Activated T-helper 2 cell treated with anti-CD3 and anti-CD28 coated beads, Interferon-gamma antibody, Interleukin-2, Interleukin-4, amounts not matched to agents 10 μg/mL and 5 μg/mL and 100 μg/mL, durations not matched to agents 14 hours and 24 hours and 36 hours (primary cell): ENCODE measurements at places on chromosomes 3 and 15. TPM values are rescaled to one million over a fixed set of nuclear protein-coding genes. Genes with fewer than 3 reads are reported as not detected.

GRCh38 chr15:48470096-48470495 lies 138.9 kb downstream of the DUT start:
- DNase-seq = no peak

Gene PLCB2
- 96.3 and 98.9 TPM in 2 replicates for total RNA-seq

DNA sequence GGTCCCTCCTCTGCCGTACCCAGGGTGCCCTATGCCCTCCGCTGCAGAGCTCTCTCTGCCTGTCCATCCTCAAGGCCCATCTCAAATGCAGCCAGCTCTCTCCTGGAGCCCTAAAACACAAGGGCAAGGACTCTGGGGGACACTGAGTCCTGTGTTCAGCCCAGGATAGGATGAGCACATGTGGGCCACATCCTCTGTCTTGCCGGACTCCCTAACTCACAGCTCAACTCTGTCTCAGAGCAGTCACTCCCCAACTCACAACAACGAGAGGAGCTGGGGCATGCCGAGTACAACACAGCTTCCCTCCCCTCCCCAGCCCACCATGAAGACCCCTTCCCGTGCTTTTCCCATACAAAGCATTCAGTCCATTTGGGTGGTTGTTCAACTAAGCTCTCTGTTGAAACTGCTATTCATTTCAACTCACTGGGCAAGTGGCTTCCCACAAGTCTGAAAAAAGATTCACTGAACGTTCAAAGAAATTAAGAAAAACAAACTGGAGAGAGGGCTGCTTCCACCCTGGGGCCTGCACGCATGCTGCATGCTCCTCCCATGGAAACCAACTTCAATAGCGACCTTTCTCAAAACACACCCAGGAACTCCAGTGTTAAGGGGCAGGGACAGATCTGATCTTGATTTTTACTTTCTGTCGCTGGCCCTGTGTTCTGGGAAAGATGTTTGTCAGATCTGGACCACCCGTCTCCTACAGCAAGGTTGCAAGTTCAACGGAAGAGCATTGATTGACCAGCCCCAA lies 124.3 kb upstream of the IGF1R start:
- DNase-seq = no peak

DNA sequence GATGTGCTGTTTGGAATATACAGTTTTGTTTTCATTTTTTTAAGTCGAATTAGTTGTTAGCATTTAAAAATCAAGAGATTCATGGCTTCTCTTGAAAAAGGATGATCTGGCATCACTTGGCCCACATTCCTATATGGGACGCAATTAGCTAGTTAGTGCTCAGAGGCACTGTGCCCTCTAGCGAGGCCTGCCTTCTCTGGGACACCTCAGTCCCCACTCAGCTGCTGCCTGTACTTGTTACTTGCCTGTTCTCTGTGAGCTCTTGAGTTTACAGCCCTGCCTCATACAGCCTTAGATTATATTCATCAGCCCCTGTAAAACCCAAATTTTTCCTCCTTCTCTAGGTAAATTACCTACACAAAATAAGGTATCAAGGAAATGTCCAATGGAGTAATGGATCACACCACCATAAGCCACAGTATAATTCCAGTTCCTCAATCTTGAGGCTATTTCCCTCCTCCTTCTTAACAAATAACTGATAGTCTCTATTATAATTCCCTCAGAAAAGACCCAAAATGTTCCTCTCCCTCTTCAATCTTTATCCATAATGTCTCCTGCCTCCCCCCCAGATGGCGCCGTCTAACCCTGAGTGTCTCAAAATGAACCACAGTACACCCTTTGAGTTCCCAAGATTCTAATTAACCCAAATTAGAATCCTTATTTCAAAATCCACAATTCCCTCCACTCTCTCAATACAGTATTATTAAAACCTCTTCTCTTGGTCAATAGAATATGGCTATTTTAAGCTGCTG lies 2.7 kb downstream of the ZMAT3 start:
- peak; percentile 19 for DNase-seq

DNA sequence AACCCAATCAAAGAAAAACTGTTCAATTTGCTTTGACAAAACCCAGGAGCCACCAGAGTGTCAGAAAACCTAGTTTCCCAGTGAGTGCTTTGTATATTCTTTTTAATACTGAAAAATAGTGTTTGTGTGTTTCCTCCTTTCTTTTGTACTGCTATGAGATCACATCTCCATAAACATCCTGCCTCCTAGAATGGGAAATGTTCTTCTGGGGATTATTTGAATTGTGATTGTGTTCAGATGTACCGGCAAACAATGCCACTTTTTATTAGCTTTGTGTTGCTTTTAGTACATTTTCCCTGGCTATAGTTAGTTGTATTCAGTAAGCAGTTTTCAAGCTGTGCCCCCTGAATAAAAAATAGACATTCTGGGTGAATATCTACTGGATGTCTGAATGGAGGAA lies 148.0 kb upstream of the NR2E3 start:
- DNase-seq = no peak

- no peak for DNase-seq
Observed at GRCh38 chr3:194245474-194245873, 105.7 kb downstream of the CPN2 start.

Gene MYO5C
- total RNA-seq = 0.32 and 0.64 TPM in 2 replicates

DNA sequence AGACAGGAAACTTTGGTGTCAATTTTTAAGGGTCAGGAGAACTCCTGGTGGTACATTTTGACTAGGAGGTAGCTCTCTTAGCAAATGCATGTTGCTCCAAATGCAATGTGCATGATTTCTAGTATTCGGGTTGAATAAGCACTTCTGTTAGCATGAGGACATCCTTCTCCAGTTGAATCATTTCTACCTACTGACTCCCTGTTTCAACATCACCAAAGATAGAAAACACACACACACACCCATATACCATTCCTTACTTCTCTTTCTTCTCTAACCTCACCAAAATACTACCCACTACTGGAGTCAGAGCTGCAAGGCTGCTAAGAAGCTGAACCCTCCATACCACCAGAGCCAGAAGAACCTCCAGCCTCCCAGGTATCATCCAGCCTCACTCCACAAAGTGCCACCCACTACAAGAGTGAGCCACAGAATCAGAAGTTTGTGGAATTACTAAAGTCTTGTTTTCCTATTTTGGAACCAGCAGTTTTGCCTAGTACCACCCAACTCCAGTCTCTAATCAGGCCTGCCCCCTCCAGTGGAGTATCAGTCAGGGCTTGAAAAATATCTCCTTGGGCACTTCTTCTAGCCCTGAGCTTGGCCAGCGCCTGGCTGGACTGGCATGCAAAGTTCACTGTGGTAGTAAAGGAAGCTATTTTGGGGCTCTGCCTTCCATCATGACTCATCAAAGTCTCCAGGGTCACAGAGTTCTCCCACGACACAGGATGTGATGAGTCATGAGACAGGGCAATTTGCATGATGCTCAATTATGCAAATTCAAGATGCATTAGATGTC lies 110.3 kb downstream of the CYP19A1 start:
- peak; percentile 33 for DNase-seq

Gene HCN4
- total RNA-seq = 0.02 TPM in 2 replicates

Gene INSYN1
- not detected in 2 replicates for total RNA-seq

DNA sequence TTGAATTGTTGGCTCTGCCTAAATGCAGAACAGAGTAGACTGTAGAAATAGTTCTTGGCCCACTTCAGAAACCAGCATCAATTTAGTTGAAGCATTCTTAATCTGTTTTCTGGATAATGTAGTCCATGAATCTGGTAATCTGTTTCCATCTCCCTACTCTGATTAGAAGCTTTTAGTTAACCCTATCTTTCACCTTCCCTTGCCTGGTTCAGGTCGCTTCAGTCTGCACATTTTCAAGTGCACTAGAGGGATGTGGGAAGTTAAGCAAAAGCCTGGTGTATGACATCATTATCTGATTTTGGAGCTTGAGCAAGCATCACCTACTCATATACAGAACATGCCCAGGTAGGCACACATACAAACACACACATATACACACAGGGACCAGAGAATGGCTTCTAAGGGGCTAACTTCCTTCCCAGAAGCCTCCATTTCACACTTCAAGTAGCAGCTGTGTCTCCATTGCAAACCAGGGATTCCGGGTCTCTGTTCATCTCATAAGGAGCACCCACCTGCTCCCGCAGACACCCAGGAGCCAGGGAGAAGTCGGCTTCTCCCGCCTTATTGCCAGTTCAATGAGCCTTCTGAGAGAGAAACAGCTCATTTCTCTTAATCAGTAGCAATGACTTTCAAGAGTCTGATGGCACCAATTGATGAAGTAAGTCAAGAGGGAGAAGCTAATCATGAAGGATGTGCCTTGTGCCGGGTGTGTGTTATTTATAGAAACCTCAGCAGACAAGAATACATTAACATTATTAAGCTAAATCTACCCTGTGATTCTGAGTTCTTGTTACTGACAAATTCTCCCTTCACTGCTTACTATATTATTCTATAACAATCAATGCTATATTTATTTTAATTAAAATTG lies 347.9 kb upstream of the STAC start:
- no peak for DNase-seq

- DNase-seq = no peak
Observed at GRCh38 chr15:45796433-45796832, 161.6 kb downstream of the SQOR start.

Gene KBTBD8
- 10.4 and 13.4 TPM in 2 replicates for total RNA-seq

DNA sequence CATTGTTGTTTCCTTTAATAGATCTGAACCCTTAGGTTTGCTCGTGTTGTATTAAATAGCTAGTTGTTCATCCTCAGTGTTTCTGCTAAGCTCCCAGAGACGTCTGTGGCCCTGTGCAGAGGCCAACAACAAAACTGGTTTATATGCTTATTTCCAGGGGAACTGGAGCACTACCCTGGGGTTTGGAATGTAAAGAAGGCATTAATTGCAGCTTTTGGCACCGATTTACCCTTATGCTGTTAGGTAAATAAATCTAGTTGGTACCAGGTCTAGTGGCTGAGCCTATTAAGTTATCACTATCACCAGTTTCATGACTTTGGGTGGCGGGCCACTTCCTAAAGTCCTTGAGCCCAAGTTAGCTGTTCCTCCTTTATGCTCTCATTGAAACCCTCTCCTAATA lies 12.0 kb downstream of the VPS8 start:
- no peak for DNase-seq

Gene CCDC80
- total RNA-seq = not detected in 2 replicates

GRCh38 chr3:100454677-100455076 lies 37.7 kb upstream of the TMEM45A start:
- no peak for DNase-seq

Gene P2RY13
- total RNA-seq = not detected in 2 replicates

- no peak for DNase-seq
Observed at GRCh38 chr3:187291512-187292132, at the start of gene MASP1. MASP1 (minus strand) TSS chr3:187291737; CDS start chr3:187291632, 105 bp downstream.

- no peak for DNase-seq
Observed at GRCh38 chr15:69557020-69557706, 104.5 kb downstream of the RPLP1 start.

Gene PCOLCE2
- total RNA-seq = not detected in 2 replicates

DNA sequence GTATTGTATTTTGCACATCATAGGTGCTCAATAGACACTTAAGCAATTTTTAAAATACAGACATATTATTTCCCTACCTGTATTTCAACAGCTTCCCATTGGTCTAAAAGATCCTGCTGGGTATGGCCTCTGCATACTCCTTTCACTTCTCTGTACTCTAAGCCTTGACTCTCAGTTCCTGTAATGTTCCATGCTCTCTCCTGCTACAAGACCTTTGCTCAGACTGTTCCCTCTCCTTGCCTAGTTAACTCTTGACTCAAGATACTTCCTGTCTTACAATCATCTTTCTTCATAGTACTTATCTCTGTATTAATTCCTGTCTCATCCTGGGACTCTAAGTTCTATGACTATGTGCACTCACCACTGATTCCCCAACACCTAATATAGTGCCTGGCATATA lies 1.7 kb downstream of the SCN11A start:
- no peak for DNase-seq

- DNase-seq = no peak
Observed at GRCh38 chr15:100592898-100593297, 9.1 kb downstream of the LINS1 start.

GRCh38 chr3:124923833-124924232 lies 10.7 kb downstream of the MUC13 start:
- no peak for DNase-seq

DNA sequence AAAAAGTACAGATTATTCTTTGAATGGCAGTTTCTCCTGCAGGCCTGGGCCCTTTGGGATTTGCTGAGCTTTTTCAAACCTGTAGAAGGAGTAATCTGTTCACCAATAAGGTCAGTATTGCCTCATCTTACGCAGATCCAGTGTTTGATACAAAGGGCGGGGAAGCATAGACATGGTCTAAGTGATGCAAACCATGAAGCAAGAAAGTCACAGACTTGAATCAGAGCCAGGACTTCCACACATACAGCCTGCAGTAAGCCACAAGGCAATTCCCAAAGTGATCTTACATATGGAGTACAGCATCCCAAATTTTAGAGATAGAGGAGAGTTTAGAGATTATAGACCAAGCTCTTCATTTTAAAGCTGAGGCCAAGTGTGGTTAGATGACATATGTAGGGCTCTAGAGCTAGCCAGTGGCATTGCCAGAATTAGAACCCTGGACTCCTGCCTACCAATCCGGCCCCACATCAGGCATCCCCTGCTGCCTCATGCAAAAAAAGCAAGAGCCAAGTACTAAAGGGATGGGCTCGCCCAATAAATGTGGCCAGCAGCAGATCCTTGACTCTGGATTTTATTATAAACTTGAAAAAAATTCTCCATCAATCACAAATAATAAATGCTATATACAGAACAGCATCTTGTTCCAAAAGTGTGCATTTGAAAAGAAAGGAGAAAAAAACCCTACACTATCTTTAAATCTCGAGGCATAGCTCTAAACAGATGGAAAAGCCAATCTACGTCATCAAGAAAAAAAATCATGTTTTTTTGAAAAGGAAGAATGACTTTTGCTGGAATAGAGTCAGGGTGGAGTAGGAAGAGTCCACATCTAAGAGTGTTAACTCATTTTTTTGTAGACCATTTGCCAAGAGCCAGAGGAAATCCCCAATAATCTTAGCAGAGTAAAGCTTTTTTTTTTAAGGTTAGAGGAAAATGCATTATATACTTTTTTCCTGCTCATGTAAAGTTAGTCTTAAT lies 24.0 kb downstream of the ABI3BP start:
- no peak for DNase-seq

Gene CCR3
- not detected in 2 replicates for total RNA-seq

Gene CHD2
- total RNA-seq = 105 and 111 TPM in 2 replicates

GRCh38 chr3:45529697-45530096 lies 64.9 kb upstream of the LIMD1 start:
- DNase-seq = no peak

Gene ACVR2B
- total RNA-seq = 10.3 and 12.0 TPM in 2 replicates

DNA sequence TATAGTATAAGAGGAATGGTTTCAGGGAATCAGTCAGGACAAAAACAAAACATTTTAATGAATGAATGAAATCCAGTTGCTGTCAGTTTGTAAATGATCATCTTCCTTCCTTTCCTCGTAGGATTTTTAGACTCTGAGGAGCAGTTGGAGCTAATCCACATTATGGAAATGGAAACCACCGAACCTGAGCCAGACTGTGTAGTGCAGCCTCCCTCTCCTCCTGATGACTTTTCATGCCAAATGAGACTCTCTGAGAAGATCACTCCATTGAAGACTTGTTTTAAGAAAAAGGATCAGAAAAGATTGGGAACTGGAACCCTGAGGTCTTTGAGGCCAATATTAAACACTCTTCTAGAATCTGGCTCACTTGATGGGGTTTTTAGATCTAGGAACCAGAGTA lies 3.1 kb downstream of the TIPARP start:
- no peak for DNase-seq
